ENCODE measurements at places on chromosomes 5 and 9.
A peak's percentile ranks its signal among the peaks of the same experiment; 100 is the strongest.

DNA sequence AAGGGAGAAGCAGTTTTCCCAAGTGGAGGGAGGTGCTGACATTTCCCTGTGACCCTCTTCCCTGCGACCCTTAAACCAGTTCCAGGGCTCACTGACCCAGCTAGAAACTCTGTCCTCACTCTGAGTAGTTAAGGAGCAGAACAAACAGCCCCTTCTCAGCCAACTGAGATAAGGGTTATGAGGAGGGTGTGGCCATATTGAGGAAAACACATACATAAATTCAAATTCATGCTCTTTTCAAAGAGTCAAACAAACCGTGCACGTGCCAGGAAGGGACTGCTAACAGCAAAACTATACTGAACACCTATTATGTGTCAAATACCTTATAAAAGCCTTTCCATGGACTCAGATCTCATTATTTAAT lies 4.9 kb upstream of the AKNA start:
- DNase-seq: no peak

DNA sequence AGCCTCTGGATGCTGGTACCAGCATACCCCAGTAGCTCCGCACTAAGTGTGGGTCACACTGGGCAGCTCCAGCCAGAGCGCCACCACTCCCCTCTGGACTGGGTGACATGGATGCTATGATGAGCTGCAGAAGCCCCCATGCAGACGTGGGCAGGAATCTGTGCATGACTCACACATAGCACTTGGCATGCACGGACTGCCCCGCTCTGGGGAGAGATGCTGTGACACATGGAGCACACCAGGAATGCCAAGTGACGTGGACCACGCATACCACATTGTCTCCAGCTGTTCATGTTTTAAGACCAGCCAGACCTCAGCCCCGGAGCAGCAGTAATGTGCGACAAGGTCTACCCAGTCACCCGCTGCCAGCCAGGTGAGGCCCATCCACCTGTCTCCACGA lies 64.1 kb downstream of the SEMA4D start:
- DNase-seq: no peak

GRCh38 chr5:94125107-94125506 lies 383.7 kb upstream of the POU5F2 start:
- DNase-seq: no peak

GRCh38 chr9:95813923-95814322 lies 61.6 kb upstream of the ERCC6L2 start:
- no peak for DNase-seq

- DNase-seq: no peak
These were observed 69.7 kb downstream of the ARHGAP26 start for GRCh38 chr5:142839711-142840346.

- DNase-seq: no peak
These were observed 15.1 kb upstream of the ZCCHC7 start for GRCh38 chr9:37105234-37105633.

DNA sequence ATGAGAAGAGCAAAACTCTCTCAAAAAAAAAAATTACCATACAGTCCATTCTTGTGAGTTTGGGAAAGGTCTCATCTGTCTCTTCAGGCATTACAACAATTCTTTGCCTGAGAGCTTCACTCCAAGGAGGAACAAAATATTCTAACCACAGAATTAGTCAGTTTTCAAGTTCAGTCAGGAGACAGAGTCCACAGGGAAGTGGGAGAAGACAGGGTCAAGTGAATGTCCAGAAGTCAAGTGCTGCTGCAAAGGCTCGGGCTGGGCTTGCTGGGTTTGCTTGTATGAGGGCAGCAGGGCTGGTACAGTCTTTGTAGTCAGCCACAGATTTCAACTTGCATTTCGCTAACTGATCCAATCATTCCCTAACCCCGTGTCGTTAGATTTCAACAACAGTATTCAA lies 17.6 kb upstream of the HEXB start:
- DNase-seq: no peak

DNA sequence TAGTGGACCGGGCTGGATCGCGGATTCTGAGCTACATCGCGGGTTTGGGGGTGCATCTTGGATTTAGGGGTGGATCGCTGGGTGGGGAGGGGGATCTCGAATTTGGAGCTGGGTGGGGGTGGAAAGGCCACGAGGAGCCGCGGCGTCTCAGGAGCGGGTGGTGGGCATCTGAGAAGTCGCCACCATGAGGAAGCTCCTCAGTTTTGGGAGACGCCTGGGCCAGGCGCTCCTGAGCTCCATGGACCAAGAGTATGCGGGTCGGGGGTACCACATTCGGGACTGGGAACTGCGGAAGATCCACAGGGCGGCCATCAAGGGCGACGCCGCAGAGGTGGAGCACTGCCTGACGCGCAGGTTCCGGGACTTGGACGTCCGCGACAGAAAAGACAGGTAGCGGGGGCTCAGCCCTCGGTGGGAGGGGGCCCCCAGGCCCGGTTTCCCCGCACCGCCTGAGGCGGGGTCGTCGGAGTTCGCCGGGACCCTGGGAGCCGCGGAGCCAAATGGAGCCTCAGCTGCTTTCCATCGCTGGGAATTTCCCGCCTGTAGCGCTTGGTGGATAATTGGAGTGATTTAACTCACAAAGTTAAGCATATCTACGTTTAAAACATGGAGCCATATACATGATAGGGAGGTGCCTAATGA lies 376 bp downstream of the ANKRD18B start:
- no peak for DNase-seq

DNA sequence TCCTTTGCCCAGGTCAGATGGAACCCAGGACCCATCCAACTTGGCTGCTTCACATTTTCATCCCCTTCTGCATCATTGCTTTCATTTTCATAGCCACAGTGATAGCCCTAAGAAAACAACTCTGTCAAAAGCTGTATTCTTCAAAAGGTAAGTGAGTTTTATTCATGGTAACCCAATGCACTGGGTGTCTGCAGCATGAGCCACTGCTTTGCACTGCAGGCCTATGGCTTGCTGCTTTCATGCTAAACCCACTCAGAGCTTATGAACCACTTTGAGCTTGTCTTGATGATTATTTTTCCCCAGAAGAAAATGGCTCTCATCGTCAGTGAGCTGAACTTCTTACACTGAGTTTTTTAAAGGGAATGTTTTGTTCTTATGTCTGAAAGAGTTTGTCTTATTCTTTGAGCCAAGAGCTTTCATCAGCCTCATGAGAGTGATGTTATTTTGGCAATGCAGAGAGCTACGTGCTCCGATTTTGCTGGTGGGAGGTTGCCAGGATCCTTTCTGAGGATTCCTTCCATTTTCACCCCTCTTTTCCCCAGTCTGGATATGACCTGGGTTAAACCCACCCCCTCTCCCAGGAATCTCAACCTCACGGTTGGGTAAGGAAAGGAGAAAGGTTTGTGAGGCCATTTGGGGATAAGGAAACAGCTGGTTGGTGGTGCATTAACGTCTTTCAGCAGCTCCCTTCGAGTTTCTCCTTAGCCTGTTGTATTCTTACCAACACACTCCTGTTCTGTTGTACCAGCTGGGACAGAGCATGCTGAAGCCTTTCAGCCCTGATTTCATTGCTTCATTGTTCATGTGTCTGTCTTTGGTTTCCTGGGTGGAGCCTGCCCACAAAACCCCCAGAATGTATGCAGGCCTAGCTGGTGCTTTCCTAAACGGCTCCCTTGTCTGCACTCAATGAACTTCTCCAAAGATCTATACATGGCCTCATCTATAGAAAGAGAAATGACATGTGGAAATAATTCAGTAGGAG lies 47.6 kb downstream of the PDCD1LG2 start:
- DNase-seq: peak; percentile 57

GRCh38 chr9:99732715-99733114 lies 89.0 kb upstream of the NR4A3 start:
- no peak for DNase-seq

GRCh38 chr5:77337686-77338085 lies 127.2 kb downstream of the PDE8B start:
- no peak for DNase-seq

DNA sequence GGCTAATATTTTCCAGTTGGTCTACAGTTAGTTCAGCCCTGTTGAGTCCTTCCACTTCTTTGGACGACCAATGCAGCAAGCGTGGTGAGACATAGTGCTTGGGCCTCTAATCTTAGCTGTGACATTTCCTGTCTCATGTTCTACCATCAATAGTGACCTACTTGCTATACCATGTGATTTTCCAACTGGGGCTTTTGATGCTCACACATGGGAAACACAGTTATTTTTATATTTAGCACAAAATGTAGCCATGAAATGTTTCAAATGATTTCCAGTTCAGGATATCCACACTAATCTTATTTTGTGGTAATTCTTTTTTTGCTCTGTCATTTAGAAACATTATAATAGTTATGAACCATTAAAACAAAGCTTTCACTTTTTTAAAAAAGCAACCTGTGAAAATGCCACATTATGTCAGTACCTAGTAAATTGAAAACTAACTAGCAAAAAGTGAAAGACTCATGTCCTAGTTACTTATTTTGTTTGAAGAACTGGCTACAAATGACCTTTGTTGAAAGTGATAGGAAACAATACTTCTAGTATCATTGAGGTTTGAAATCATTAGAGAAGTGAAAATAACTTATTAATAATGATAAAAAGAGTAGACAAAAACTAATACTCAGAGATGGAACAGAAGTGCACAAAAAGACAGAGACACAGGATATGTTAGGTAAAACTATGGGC lies 18.3 kb downstream of the MARCHF3 start:
- peak; percentile 30 for DNase-seq

- no peak for DNase-seq
These were observed 6.8 kb downstream of the NNT start for GRCh38 chr5:43609752-43610151.

DNA sequence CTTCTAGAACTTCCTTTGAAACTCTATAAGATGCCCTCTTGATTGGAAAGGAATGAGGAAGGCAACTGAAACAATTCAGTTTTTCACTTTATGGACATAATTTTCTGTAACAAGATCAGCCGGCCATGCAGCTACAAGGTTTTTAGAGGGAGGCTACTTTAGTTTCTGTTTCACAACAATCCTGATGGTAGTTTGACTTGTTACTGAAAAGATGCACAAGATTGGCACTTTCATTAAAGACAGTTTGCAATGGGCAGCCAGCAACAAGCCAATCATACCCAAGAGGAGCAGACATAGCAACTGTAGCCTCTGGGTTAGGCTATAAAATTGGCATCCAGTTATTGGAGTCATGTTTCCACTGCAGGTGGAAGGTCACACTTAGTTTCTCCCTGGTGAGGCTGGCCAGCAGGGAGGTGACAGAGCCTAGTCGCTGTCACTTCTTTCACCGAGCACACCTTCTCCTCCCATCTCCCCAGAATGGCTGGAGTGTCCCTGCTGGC lies 74.3 kb upstream of the TGFBR1 start:
- DNase-seq: no peak

GRCh38 chr5:172002840-172003512 lies 3.5 kb downstream of the FBXW11 start:
- no peak for DNase-seq

- DNase-seq: no peak
These were observed 78.6 kb downstream of the CFAP77 start for GRCh38 chr9:132488626-132489025.

DNA sequence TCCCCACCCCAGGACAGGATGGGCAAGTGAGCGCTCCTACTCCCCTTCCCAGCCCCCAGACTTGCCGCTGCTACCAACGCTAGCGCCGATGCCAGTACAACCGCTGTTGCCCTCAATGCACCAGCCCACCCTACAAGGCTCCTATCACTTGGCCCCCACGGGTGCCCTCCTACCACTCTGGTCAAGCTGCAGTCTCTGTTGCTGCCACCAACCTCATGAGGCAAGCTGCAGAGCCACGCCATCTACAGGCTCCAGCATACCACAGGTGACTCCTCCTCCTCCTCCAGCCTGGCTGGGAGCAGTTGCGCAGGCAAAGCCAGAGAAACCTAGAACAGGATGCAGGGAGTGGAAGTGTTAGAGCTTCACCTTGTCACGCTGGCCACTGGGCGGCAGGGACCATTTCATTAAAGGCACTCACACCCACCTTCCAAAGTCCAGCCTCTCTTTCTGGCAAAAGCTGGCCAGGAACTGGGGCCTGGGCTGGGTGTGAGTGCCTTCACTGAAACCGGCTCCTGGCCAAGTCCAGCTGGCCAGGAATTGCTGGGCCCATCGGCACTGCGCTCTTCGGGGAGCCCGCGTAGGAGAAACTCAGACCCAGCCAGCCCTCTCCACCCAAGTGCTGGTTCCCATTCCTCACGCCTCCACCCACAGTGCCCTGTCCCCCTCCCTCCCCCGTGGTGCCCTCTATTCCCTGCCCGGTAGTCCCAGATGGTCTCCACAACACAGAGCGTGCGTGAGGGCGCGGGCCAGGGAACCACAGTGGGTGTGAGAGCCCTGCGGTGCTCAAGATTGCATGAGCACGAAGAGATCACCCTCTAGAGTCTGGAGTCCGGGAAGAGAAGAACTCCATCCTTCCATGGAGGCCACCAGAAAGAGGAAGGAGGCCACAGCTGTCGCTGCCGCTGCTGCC lies 1.6 kb upstream of the PCAT7 start:
- DNase-seq: no peak

GRCh38 chr5:113119246-113119924 lies 142.8 kb downstream of the DCP2 start:
- DNase-seq: no peak

DNA sequence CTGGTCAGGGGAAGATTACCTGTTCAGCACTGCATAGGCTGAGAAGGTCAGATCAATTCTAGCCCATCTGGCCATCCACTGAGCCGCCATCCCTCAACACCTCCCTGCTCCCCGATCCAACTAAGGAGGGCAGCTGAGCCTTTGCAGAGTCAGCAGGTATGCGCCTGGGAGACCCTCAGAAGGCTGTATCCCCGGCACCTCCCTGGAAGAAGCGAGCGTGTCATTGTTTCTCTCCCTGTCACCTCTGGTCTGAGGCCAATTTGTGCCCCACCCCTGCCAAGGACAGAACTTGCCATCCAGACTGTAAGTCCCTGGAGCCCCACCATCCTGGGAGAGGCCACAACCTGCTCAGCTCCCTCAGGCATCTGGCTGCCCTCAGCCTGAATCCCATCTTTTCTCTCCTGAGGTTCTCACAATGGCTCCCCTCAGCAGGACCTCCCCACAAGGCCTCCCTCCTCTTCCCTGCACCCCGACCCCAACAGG lies 2.6 kb downstream of the CLTB start:
- DNase-seq: no peak

DNA sequence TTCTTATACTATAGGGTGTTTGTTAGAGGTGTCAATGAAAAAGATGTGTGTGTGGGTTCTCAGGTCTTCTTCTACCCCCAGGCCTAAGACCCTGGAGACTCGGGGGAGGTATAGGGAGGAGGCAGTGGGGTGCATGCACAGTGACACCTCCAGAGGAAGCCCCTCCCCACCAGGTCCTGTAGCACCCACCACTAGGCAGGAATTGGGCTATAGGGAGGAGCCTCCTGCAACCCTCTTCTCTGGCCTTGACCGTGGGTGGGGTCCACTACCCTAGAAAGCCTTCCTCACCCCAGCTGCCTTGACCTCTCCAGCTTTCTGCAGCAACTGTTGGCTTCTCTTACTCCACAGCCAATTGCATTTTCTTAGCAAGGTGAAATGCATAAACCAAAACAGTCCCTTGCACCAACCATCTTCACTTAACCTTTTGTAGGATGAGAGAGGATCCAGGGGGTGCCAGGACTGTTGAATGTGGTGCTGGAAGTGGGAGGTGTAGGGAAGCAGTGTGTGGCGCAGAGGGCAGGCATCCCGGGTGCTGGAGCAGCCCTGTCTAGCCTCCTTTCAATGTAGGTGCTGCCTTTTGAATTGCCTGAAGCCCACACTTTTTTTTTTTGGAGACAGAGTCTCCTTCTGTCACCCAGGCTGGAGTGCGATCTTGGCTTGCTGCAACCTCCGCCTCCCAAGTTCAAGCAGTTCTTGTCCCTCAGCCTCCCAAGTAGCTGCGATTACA lies 128.5 kb downstream of the RGS3 start:
- DNase-seq: no peak

- DNase-seq: no peak
These were observed 86.6 kb downstream of the NTRK2 start for GRCh38 chr9:84756171-84756570.

Measured in GM12864 (cell line).